Activated CD4-positive, alpha-beta memory T cell treated with anti-CD3 and anti-CD28 coated beads, Interleukin-2, amount 10 ng/mL, durations not matched to agents 7 days and 5 days (primary cell): ENCODE measurements at places on chromosomes 11 and 22. TPM values are rescaled to one million over a fixed set of nuclear protein-coding genes. Genes with fewer than 3 reads are reported as not detected.

DNA sequence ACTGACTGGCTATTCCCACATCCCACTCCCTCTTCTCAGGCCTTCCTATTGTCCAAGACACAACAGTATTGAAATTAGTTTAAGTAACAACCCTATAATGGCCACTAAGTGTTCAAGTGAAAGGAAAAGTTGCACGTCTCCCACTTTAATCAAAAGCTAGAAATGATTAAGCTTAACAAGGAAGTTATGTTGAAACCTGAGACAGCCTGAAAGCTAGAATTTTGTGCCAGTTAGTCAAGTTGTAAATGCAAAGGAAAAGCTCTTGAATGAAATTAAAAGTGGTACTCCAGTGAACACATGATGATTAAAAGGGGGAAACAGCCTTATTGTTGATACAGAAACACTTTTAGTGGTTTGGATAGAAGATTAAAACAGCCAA lies 332.7 kb downstream of the CASP12 start:
- H3K27ac ChIP-seq = no peak overlapping the region
- peaks cover 10% of the 10 kb centered on the region for H3K4me1 ChIP-seq
- no peaks in the 10 kb centered on the region for H3K27me3 ChIP-seq

DNA sequence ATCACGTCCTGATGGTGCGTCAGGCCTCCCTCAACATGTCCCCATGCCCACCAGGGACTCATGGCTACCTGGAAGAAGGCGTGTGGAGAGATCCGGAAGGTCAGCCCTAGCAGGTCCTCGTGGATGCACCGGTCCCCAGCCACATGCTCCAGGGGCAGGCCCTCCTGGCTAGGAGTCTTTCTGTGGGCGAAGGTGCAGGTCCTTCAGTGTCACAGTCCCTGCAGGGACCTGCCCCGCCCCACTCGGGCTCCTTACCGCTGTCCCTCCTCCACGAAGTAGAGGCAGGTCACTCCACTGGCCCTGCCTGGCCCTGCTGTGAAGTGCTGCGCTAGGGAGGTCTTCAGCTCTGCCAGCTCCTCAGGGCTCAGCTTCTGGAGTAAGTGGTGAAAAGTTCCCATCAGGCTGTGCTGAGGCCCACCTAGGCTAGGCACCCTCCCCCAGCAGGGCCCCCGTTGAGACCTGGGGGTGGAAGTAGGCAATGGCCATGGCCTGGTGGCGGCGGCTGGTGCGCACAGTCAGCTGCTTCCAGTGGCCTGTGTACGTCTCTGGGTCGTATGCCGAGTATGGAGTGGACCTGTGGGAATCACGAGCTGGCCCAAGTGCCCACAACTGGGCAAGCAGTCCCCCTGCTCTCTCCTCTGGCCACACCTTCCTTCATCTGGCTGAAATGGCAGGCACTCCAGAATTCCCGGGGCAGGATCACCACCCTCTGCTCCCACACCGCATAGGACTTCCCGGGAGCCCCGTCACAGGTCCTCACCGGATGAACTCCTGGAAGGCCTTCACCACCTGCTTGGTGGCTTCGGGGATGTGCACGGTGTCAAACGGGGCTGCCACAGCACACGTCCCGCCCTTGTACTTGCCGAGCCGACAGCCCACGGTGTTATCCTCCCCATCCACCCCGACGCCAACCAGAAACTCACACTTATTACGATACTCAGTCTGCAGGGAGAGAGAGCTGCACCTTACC lies 1.1 kb upstream of the RANBP1 start:
- H3K4me1 ChIP-seq = peaks cover 45% of the 10 kb centered on the region
- H3K27me3 ChIP-seq = no peaks in the 10 kb centered on the region
- peak overlapping the region; percentile 52 for H3K27ac ChIP-seq

SLC37A2 gene
- total RNA-seq = 2.2 TPM

DNA sequence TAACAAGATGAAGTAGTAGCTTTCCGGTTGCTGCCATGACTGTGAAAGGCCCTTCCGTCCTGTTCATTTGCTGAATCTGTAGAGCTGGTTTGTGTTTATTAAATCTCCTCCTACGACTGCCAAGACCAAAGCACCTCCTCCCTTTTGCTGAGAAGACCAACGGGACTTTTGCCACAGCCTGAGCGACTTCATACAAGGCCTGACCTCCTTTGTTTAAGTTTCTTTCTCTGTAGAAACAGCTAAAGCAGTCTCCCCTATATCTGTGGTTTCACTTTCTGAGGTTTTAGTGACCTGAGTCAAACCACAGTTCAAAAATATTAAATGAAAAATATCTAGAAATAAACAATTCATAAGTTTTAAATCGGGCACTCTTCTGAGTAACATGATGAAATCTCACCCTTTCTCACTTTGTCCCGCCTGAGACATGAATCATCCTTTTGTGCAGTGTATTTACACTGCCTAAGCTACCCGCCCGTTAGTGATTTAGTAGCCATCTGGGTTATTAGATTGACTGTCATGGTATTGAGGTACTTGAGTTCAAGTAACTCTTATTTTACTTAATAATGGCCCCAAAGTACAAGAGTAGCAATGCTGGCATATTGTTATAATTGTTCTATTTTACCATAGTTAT lies 119.1 kb upstream of the LRRC4C start:
- no peak overlapping the region for H3K27ac ChIP-seq
- H3K36me3 ChIP-seq = no peaks in the 10 kb centered on the region
- no peak for DNase-seq
- no peaks in the 10 kb centered on the region for H3K27me3 ChIP-seq
- no peak overlapping the region for H3K4me3 ChIP-seq
- H3K4me1 ChIP-seq = no peaks in the 10 kb centered on the region

DNA sequence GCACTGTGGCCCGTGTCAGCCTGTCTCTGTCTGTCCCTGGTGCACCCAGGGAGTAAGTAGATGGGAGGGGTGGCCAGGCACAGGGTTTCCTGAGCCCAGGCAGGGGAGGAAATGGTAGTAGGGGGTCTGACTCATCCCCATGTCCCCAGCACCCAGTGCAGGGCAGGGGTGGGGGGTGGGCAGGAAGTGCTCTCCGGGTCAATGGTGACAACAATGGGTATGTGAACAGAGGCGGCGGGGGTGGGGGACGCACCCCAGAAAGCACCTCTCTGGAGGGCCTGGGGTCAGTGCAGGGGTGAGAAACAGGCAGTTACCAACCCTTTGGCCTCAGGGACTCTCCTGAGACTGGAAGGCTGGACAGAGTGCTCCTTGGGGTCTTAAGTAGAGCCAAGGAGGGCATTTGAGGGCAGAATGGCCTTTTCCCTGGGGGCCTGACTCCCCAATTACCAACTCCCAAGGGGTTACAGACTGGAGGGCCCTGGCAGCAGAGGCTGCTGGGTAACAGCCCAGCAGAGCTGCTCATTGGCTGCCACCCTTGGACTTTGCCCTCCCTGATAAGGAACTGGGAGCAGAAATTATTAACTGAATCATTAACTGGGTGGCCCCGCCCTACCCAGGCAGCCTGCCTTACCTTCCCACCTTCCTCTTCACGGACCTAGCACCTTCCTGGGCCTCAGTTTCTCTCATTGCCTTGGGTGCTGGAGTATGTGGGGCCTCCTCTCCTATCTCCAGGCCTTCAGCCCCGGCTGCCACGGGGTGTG lies 4.2 kb downstream of the MYRF start:
- peak overlapping the region; percentile 71 for H3K27ac ChIP-seq
- H3K4me3 ChIP-seq = no peak overlapping the region
- peaks cover 30% of the 10 kb centered on the region for H3K4me1 ChIP-seq
- H3K36me3 ChIP-seq = no peaks in the 10 kb centered on the region

DNA sequence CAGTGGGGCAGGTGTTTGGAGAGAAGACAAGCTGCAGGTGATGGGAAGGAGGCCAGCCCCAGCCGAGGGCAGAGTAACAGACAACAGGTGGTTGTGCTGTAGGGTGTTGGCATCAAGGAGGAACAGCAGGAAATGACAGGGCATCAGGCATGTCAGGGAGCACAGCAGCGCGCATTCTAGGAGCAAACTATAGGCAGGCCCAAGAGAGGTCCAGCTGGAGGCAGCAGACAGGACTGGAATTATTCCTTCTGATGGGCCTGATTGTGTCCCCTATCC lies 13.6 kb downstream of the ADM start:
- no peak overlapping the region for H3K27ac ChIP-seq
- no peaks in the 10 kb centered on the region for H3K36me3 ChIP-seq
- peaks cover 7% of the 10 kb centered on the region for H3K4me1 ChIP-seq
- DNase-seq = no peak
- H3K4me3 ChIP-seq = no peak overlapping the region
- peaks cover 15% of the 10 kb centered on the region for H3K27me3 ChIP-seq

GPHA2 gene
- not detected for total RNA-seq

OR51E2 gene
- not detected for total RNA-seq

GRCh38 chr11:72778535-72779494 lies 15.0 kb downstream of the STARD10 start:
- H3K4me1 ChIP-seq = peaks cover 15% of the 10 kb centered on the region
- peaks cover 11% of the 10 kb centered on the region for H3K27me3 ChIP-seq
- no peaks in the 10 kb centered on the region for H3K36me3 ChIP-seq
- H3K27ac ChIP-seq = no peak overlapping the region
- no peak overlapping the region for H3K4me3 ChIP-seq
- DNase-seq = no peak

DNA sequence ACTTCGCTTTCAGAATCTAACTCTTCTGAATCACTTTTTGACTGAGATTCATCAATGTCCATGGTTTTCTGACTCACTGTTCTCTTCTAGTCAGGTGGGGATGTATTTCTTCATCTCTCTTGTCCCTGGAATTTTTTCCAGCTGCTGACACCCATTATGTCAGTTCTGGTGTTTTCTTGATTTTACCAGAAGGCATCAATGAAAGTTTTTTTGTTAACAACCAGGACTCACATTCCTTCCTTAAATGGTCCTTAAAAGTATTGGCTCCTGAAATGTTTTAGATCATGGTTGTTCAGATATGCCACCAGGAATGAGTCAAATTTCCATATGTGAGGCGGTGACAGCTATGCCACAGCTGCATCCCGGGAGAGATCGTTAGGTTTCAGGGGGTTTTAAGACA lies 12.9 kb downstream of the MICAL2 start:
- no peak overlapping the region for H3K27ac ChIP-seq
- peaks cover 77% of the 10 kb centered on the region for H3K4me1 ChIP-seq
- no peaks in the 10 kb centered on the region for H3K27me3 ChIP-seq
- H3K36me3 ChIP-seq = peaks cover 15% of the 10 kb centered on the region
- H3K4me3 ChIP-seq = no peak overlapping the region

DNA sequence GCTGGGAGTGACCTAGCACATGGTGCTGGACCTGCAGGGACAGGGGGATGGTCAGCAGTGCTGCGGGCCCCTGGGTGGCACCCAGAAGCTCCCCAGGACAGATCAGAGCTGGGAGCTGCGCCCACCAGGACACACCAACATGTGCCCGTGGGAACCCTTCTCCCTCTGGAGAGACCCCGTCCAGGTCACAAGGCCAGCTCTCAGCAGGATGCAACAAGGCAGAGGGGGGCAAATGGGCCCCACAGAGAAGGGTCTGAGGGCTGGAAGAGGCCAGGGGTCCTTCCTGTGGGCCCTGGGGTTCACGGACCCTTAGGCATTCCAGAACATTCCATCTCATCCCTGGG lies 6.2 kb downstream of the DUSP8 start:
- no peak overlapping the region for H3K4me3 ChIP-seq
- H3K27me3 ChIP-seq = peaks cover 12% of the 10 kb centered on the region
- no peak for DNase-seq
- peaks cover 3% of the 10 kb centered on the region for H3K4me1 ChIP-seq
- no peaks in the 10 kb centered on the region for H3K36me3 ChIP-seq
- H3K27ac ChIP-seq = no peak overlapping the region
